Stimulated activated naive CD8-positive, alpha-beta T cell treated with anti-CD3 and anti-CD28 coated beads, Interleukin-15, amount 100 ng/mL, for 72 hours (primary cell): ENCODE measurements at places on chromosomes 1 and 21.

DNA sequence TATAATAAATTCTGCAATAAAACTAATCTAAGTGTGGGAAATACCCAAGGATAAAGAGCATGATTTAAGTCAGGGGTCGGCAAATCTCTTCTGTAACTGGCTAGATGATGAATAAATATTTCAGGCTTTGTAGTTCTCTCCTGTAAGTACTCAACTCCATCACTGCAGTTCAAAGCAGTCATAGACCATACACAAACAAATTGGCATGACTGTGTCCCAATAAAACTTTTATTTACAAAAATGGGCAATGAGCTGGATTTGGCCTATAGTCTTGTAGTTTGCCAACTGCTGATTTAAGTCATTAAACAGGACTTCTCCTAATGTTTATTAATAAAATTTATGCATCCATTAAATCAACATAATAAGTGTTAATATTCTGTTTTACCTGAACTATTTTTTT, 49.4 kb downstream of the EDEM3 start:
- DNase-seq = no peak

DNA sequence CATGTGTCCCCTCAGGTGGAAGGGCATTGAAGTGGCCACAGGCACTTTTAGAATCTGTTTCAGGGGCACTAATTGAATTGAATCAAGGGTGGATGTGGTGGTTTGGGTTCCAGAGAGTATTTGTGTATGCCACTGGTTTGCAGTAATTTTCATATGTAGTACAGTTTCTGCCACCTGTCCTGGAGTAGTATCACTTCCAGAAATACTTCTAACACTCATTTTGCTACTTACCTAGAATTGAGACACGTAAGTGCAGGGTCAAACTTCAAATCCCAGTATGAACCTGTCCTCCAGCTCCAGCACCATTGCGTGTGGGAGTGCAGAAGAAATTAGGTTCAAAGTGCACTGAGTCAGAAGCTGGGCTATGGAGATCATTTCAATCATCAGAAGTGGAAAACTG, 26.8 kb downstream of the RSPH1 start:
- no peak for DNase-seq

DNA sequence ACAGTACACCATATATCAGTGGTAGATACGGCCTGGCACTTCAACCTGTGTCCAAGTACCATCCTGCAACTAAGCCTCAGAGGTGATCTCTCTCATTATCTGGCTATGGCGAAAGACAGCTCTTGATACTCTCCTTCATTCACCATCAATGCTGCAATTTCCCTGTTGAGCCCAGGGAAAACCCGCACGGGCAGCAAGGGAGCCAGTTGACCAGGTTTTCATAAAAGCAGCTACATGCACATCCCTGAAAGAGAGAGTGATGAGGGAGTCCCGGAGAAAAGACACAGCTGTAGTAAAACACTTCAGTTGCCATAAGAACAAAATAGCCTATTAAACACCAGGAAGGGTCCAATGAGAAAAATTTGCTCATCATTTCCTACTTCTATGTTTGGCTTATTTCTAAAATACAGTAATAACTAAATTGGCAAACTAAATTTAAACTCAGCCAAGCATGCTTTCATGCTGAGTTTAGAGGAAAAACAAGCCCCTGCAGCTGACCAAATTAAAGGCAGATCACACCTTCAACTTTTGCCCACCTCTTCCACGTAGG, 68.3 kb downstream of the CAPZB start:
- DNase-seq = no peak

DNA sequence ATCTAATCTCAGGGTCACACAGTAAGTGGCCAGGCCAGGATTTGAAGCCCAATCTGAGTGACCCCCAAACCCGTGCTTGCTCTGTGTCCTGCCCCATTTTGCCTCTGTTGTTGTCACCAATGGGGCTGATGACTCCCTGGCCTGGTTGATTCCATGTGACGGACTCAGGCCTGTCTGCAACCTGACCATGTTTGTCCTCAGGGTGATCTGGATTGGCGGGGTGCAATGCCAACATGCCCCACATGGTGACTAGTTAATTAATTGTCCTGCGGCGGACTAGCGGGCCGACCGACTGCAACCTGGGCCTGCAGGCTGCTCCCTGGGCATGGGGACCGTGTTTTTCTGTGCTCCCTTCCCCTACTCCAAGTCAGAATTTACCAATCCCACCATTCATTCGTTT, 256.3 kb downstream of the MATN1 start:
- DNase-seq = no peak

DNA sequence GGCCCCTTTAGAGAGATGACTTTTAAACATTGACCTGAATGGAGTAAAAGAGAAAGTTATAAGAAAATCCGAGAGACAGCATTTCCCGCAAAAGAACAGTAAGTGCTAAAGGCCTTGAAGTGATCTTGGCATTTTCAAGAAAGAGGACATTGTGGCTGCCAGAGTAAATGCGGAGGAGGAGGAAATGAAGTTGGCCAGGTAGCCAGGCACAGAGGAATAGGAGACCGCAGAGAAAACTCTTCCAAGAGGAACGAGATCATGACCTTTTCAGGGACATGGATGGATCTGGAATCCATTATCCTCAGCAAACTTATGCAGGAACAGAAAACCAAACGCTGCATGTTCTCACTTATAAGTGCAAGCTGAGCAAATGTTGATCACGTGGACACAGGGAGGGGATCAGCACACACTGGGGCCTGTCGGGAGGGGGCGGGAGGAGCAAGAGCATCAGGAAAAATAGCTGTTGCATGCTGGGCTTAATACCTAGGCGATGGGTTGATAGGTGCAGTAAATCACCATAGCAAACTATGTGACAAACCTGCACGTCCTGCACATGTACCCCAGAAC, 49.7 kb downstream of the EEIG2 start:
- no peak for DNase-seq

- no peak for DNase-seq
Observed at GRCh38 chr21:22191581-22191980, 1193.4 kb downstream of the NCAM2 start.

GRCh38 chr1:159921251-159921650, 4.1 kb downstream of the TAGLN2 start:
- DNase-seq = no peak

- no peak for DNase-seq
Observed at GRCh38 chr1:186804679-186805078, 24.1 kb upstream of the PLA2G4A start.

- DNase-seq = peak; percentile 42
Observed at GRCh38 chr21:41369105-41369919, 7.5 kb downstream of the MX2 start.

DNA sequence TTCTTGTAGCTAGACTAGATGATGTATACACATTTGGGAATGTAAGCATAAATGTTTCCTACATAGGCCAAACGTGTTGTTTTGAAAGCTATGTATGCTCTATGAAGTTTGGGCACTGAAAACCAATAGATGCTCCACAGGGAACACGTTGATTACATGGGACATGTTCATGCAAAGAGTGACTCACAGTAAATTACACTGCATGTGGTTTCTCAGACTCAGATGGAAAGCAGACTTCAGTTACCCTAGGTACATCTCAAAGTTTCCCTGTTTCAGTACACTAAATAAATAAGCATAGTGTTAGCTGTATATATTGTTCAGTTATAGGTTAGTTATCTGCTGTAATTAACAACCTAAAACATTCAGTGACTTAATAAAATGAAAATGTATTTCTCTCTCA, 301.9 kb upstream of the RUNX1 start:
- DNase-seq = no peak

- DNase-seq = no peak
Observed at GRCh38 chr1:222732216-222733159, 4.5 kb upstream of the FAM177B start.

DNA sequence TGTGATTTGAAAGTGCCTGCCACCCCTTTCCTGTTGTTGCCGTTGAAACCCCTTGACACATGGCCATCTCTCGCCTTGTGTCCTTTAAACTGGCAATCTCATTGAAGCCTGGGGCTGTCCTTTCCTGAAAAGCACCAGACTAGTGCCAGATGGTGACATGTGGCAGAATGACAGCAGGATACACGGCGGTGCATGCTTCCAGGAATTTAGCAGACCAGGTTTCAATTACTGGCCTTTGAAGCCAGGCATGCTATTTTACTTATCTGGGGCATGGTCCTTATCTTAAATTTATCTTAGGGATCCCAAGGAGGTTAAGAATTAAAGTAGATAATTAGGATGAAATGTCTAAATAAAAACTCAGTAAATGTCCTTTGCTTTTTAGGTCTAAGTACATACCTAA, 15.2 kb downstream of the PLPPR4 start:
- DNase-seq = no peak
